ENCODE measurements at places on chromosomes 11 and 22.

GRCh38 chr11:69880826-69881445 is 61.7 kb upstream of the FGF3 start:
- DNase-seq: no peak

- peak; percentile 77 for DNase-seq
Observed at GRCh38 chr22:39388261-39389011, 11.1 kb upstream of the TAB1 start.

- DNase-seq: no peak
Observed at GRCh38 chr11:72141066-72141465, 5.5 kb downstream of the FOLR3 start.

- no peak for DNase-seq
Observed at GRCh38 chr11:120925944-120926343, 98.0 kb upstream of the TBCEL start.

DNA sequence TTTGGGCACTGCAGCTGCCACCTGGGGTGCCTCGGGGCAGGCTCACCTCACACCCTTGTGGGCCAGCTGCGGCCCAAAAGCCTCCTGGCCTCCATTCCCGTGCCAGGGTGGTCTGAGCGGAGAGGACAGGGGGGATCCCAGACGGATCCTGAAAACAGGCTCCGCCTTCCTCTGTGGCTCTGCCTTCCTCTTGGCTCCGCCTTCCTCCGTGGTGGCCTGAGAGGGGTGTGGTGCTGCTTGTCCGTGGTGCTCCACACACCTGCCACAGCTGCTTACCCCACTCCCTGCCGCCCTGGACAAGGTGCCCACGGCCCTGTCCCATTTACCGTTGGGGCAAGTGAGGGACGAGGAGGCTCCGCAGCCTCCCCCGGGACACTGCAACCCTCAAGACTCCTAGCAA is 23.2 kb upstream of the KCNQ1OT1 start:
- no peak for DNase-seq

DNA sequence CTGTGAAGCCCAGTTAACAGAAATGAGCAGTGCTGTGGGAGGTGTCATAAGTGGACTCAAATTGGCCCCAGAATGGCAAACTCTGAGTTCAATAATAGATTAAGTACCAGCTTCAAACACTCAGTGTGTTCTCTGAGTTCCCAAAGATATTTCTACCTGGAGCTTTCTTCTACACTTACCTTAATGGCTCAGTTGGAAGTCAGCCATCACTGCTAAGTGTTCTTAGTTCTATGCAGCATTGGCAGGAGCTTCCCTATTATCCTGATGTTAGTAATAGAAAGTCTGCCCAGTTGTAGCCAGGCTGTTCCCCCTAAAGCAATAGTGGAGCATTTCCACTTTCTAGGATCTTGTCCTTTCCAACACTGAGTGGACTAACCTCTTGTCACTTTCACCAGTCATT is 9.7 kb upstream of the PIK3IP1 start:
- no peak for DNase-seq
